ENCODE measurements at places on chromosomes 1 and 21. TPM values are rescaled to one million over a fixed set of nuclear protein-coding genes. Genes with fewer than 3 reads are reported as not detected.

The CLDN17 gene
- total RNA-seq: not detected

The IL19 gene
- total RNA-seq: not detected

The SYPL2 gene
- 0.26 TPM for total RNA-seq

The GJA8 gene
- total RNA-seq: not detected

The SH2D1B gene
- total RNA-seq: not detected

The KRTAP13-2 gene
- not detected for total RNA-seq

The CLEC20A gene
- total RNA-seq: not detected

The CCDC27 gene
- total RNA-seq: not detected

The TNFAIP8L2 gene
- total RNA-seq: not detected

The ITLN2 gene
- not detected for total RNA-seq

The CD247 gene
- total RNA-seq: not detected

The CHI3L2 gene
- 1.5 TPM for total RNA-seq
